Occipital lobe (tissue), 3 donors: ENCODE measurements at places on chromosomes 12 and 14.
A peak's percentile ranks its signal among the peaks of the same experiment; 100 is the strongest.

DNA sequence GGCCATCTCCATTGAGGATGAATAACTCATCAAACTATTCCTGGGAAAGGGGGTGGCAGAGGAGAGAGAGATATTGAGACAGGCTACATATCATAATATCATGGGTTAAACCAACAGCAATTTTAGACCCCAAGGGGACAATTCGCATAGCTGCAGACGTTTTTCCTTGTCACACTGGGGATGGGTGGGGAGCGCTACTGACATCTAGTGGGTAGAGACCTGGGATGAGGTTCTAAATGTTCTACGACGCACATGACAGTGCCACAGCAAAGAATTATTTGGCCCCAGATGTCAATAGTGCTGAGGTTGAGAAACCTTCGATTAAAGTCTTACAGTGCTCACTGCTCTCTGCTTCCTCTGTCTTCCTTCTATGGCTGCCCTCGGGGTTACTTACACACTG is 425.6 kb downstream of the NRXN3 start:
- no peak for DNase-seq

DNA sequence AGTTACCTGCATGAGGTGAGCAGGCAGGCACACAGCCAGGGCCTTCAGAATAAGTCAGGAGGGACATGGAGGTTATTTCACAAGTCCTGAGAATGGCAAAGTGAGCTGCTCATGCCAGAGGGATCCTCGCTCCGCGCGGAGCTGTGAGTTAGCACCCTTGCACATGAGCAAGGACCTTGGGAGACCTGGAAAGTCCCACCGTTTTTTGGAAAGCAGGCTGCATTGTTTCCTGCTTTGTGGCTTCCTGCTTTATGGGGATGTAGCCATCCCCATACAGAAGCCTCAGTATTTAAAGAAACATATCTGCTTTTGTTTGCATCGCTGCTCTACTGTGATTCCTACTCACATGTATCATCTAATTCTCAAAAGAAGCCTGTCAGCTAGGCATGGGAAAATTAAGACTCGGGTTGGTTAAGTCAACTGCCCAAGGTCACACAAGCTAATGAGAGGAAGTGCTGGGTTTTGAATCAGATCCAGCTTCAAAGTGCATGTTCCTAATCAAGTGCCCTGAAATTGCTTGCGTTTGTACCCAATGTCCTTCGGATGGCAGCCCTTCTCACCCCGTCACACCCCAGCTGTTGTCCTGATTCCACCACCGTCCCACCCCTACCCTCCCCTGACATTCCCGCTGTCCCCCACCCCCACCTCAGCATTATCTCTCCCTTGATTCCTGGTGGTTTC is 106.2 kb downstream of the CRACR2A start:
- DNase-seq: no peak

DNA sequence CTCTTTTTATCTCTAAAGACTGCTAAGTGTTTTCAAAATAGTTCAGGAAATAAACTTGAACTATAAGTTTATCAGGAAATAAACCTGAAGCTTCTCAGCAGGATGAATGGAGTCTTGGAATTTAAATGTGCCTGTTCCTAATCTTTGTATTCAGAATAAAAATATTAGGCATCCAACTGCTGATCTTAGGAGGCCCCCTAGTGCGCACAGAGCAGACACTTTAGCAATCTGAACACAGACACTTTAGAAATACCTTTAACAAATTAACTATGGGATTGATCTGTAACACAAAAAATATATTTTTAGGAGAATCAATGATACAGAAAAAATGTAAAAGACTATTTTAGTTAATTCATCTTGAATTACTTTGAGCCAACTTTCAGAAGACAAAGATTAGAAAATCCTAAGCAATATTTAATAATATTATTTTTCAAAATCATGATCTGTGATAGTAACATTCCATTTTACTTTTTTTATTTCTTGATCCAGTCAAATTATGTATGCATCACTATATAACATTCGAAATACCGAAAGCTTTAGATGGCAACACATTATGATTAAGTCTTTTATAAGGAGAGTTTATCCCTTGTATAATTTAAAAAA is 80.9 kb downstream of the SLC41A2 start:
- DNase-seq: no peak

DNA sequence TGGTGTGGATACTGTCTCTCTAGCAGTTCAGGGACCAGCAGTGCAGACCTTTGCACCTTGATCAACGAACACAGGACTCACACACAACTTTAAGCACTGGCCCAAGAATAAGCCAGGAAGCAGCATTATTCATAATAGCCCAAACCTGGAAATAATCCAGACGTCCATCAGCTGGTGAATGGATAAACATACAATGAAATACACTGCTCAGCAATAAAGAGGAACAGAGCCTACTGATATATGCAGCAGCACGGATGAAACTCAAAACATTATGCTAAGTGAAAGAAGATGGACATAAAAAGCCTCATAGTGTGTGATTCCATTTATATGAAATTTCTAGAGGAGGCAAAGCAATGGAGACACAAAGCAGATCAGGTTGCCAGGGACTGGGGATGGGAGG is 303.9 kb upstream of the FKBP4 start:
- DNase-seq: no peak

- no peak for DNase-seq
Observed at GRCh38 chr14:47543459-47543858, 131.9 kb downstream of the MDGA2 start.

- DNase-seq: no peak
Observed at GRCh38 chr12:127660961-127661360, 606.0 kb upstream of the TMEM132C start.

DNA sequence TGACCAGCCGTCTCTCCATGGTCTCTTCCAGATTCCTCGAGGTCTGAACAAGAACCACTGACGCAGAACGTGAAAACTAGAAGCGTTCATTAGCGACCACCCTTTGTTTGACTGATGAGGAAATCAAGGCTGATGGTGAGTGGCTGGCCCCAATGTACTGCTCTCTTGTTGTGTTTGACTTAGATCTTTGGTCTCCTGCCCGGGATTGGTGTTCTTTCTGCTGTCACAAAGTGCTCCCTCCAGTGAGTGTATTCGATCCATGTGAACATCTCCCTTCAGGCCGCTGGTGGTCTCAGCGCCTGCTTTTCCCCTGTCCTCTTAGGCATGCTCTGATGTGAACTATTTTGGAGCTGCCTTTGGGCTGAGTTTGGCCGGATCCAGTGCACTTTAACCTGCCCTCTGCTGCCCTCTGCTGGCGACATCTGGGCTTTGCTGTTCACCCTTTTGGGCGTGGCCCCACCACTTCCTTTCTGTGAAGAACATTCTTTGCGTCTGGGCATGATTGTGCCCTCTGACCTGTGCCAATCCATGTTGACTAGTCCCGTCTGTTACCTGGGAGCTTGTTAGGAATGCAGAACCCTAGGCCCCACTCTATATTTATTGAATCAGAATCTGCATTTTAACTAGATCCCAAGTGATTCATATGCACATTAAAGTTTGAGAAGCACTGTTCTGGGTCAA is 279.1 kb downstream of the TTC6 start:
- DNase-seq: peak; percentile 12

DNA sequence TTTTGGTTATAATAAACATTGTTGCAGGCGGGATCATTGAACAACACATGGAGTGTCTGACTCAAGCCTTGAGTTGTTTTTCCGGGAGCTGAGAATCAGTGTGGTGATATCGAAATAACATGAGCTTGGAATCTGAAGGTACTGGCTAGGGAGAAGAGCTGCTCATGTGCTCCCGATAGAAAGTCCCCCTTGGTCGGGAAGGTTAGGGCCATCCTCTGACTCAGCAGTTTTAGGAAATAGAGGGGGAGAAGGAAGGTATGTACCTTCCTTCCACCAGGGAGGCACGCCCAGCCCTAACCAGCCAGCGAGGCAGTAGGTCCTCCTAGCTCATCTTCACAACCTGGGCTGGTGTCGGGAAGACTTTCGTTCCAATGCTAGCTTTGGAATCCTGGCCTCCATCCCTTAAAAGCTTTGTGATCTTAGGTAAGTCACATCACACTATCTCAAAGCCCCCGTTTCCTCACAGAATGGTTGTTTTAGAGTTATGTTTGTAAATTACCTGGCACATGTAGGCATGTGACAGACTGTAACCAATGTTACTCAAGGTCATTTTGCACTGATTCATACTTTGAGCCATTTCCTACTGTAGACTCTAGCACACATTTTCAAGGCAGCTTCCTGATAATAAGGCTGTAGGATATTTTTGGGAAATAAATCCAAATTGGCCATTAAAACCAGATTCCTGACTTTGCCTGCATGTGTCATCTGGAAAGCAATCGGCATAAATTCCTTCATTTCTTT is 1.9 kb upstream of the RAB35 start:
- no peak for DNase-seq

GRCh38 chr12:43111608-43112007 is 440.4 kb downstream of the ADAMTS20 start:
- DNase-seq: no peak

DNA sequence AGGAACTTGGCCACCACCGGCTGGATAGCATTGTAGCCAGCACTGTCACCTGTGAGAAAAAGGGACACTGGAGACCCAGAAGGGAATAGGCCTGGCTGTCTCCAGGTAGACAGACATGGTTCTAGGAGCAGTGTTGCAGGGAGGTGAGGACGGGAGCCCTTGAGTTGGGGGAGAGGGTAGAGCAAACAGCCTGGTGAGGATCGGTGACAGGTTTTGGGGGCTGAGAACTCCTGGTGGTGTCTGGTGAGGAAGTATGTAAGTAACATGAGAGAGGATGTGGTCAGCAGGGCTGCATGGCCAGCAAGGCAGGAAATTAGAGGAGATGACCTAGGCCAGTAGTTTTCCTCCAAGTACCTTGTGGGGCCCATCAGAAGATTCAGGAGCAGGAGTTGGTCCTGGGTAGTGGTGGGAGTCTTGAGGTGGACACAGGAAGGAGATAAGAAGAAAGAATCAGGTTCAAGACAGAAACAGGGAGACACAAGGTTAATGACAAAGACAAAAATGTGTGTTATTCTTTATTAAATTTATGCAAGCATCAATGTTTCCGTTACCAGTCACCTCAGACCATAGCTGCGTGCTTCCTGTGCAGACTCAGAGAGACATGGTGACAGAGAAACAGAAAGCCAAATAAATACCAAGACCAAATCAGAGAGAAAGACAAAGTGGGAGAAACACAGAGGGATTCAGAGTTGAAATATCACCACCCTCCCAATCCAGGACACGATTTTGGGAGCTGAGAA is at the start of gene ARHGAP9:
ARHGAP9 (minus strand) TSS at position 491 of the 740 bp plus-strand sequence; CDS start at position 31, 460 bp downstream.
- DNase-seq: no peak

GRCh38 chr12:106300761-106301160 is 1.8 kb upstream of the TCP11L2 start:
- no peak for DNase-seq

DNA sequence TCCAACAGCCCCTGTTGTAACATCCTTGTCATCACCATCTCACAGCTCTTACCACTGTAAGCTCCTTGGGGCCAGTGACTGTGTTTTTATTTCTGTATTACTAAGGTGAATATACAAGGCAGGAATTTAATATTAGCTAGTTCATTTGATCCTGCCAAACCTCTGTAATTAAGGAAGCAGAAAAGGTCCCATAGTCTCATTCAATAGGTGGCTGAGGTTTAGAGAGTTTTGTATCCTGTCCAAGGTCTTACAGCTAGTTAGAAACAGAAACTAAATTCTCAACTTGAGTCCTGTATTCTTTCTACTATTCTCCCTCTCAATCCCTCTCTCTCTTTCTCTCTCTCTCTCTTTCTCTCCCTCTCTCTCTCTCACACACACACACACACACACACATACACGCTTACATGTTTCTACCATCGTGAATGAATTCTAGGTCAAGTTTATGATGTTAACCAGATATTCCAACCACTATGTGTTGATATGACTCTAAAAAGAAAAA is 543 bp upstream of the GLIPR1 start:
- no peak for DNase-seq

- no peak for DNase-seq
Observed at GRCh38 chr14:30551460-30551859, 7.5 kb upstream of the G2E3 start.

GRCh38 chr12:12499909-12500604 is 62.6 kb downstream of the DUSP16 start:
- DNase-seq: no peak

- DNase-seq: no peak
Observed at GRCh38 chr12:13033476-13033875, 10.7 kb upstream of the FAM234B start.

DNA sequence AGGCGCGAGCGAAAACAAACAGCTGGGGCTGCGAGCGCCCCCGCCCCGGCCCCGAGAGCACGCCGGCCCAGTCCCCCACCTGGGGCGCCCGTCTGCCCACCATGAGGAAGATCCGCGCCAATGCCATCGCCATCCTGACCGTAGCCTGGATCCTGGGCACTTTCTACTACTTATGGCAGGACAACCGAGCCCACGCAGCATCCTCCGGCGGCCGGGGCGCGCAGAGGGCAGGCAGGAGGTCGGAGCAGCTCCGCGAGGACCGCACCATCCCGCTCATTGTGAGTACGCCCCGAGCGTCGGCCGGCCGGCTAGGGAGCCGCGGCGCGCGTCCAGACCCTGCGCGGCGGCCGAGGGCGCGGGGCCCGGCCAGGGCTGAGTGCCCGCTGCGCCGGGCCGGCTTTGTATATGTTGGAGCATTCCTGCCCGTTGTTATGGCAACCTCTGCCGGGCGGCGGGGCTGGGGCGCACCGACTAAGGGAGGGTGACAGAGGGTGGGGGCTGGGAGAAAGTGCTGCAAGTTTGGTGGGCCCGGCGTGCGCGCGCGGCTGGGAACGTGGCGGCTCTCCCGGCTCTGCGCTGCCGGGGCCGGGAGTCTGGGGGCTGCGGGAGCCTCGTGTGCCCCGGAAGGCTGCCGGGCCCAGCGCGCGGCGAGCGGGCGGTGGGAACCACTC is 367 bp downstream of the GALNT16 start:
- DNase-seq: no peak

DNA sequence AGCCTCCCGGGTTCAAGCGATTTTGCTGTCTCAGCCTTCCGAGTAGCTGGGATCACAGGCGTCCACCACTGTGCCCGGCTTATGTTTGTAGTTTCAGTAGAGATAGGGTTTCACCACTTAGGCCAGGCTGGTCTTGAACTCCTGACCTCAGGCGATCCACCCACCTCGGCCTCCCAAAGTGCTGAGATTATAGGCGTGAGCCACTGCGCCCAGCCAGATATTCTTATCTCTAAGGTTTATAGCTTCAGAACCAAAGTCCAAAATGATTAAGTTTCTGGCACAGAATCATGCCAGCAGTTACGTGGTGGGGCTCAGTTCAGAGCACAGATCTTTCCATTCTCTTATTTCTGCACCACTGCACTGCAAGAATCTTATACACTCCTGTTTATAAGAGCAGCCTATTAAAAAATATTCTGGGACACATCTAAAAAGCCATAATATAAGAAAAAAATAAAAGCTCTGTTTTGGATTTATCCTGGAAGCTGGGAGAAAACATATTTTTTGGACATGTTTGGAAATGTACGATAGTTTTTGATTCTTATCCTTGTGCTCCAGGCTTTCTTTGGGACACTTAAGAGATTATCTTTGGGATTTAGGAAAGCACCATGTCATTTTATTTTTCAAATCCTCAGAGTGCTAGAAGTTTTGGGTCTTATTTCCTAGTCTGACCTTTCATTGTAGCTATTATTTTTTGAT is 129.6 kb downstream of the LMNTD1 start:
- no peak for DNase-seq

- no peak for DNase-seq
Observed at GRCh38 chr12:74514098-74514872, 23.4 kb upstream of the ATXN7L3B start.

GRCh38 chr12:51403159-51403558 is 12.0 kb upstream of the GALNT6 start:
- no peak for DNase-seq

GRCh38 chr14:36647417-36647823 is 14.2 kb upstream of the PAX9 start:
- no peak for DNase-seq

GRCh38 chr12:78725951-78726580 is 138.5 kb upstream of the SYT1 start:
- no peak for DNase-seq

GRCh38 chr14:59374048-59374447 is 91.1 kb downstream of the GPR135 start:
- no peak for DNase-seq
